GM19239 (cell line): ENCODE measurements at places on chromosomes 1 and 21.

GRCh38 chr21:42313501-42313969, 1.7 kb downstream of the TFF3 start:
- DNase-seq = no peak

DNA sequence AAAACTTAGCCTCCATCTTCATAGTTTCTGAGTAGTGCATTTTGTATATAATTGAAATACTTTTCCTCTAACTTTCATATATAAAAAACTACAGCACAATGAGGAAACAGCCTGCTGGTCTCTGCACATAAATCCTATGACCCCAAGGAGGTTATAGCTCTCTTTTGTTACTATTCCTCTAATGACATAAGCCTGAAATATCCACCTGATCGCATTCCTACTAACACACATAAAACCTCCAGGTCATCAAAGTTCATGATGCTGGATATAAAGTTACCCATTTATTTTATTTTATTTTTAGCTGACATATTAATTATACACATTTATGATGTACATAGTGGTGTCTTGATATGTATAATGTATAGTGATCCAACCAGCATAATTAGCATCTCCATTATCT, 1042.0 kb upstream of the B3GALT2 start:
- DNase-seq = no peak

GRCh38 chr21:18382141-18382540, 21.4 kb downstream of the TMPRSS15 start:
- no peak for DNase-seq

DNA sequence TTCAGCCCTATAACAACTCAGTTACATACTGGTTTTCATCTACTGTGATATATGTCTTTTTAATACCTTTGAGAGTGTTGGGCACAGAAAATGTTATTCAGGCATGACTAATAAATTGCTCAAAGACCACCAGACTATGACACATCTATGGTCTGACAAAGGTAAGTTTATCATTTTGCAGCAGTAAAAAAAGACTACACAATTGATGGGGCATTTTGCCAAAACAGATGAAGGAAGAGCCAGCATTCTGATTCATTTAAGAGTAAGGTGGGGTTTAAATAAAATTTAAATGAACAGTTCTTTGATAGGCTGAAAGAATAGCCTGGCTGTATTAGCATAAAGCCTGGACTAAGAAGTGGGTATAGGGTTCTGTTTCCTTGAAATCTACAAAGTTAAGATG, 8.8 kb upstream of the RNPC3 start:
- DNase-seq = no peak

- no peak for DNase-seq
Observed at GRCh38 chr1:27832762-27833161, 2.2 kb downstream of the PPP1R8 start.

- DNase-seq = peak; percentile 56
Observed at GRCh38 chr1:23838401-23838866, 13.2 kb upstream of the HMGCL start.

DNA sequence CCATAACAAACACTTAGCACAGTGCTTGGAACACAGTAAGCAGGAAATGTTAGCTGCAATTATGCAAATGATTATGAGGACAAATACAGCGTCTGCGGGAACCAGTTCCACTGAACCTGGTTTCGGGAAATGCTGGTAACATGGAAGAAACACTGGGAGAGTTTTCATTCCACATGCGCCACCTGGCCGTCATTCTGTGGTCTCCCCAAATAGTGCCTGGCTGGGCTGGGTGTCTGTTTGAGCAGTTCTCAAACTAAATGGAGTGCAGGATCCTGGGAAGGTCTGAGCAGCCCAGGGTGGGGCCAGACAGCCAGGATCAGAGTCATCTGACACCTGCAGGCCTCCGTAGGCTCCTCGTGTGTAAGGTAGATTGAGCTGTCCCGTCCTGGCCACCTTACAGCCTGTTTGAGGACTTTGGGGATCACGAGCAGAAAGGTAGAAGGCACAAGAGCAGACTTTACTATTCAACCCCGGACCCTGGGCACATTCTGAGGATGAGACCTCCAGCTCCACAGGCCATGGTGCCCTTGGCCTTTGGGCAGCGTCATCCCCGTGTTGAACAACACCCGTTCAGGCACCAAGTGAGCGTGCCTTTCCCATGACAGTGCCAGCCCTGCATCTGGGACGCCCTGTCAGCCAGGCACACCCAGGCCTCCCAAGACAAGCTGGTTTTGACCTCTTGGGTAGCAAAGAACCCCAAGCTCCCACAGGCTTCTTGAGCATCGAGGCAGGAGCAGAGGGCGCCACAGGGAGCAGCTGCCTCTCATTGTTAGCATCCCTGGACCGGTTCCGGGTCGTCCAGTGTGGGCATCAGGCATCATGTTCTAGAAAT, 101.9 kb downstream of the PRDM2 start:
- no peak for DNase-seq

DNA sequence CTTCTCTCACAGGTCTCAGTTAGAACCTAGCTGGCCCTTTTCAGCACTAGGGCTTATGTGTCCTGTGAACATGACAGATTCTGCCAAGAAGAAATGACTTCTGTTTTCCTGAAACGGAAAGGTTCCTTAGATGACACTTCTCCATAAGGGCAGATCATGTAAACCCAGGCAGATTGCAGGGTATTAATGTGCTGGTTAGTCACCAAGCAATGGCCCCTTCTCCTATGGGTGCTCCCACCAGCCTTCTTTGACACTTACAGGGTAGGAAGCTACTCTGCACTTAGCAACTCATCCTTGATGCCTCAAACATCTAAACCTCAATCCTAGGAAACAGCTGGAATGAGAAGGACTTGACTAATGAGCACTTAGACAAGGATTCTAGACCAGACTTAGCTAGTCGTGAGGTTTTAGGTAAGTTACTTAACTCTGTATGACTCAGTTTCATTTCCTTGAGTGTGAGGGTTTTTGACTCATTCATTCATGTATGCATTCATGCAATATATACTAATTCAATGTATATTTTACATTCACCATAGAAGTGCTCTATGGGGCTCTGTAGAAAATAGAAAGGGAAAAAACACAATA, 74.1 kb upstream of the PLXNA2 start:
- no peak for DNase-seq
